ENCODE measurements at places on chromosomes 11 and 22. TPM values are rescaled to one million over a fixed set of nuclear protein-coding genes. Genes with fewer than 3 reads are reported as not detected.

GRCh38 chr11:2468363-2469235, 23.8 kb downstream of the KCNQ1 start:
- DNase-seq, result no peak

DNA sequence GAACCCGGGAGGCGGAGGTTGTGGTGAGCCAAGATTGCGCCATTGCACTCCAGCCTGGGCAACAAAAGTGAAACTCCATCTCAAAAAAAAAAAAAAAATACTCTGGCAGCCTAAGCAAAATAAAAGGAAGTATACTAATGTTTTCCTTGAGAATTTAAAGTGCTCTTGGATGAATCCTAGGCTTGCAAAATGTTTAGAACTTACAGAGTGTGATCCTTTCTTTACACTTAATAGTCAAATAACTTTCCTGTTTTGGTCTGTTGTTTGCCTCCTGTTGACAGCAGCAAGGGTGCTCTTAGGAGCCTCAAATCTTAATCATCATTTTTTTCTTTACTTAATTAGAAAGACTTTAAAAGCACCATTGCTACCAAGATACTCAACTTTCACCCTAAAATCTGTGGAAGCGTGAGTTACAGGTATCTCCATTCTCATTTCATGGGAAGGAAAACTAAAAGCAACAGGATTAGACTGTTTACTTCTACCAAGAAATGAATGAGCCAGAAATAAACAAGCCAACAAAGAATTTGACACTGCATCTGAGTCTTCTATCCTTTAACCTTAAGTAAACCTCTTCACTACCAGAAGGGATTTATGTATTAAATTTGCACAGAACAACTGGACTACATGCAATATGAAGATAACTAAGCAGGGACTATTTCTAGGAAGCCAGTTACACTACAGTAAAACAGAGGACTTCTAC, 38.7 kb upstream of the CRTAM start:
- no peak for DNase-seq

GRCh38 chr11:129930296-129930695, 34.9 kb upstream of the NFRKB start:
- no peak for DNase-seq

- DNase-seq, result peak; percentile 43
These were observed 1.9 kb upstream of the SCARF2 start for GRCh38 chr22:20439556-20439927.

DNA sequence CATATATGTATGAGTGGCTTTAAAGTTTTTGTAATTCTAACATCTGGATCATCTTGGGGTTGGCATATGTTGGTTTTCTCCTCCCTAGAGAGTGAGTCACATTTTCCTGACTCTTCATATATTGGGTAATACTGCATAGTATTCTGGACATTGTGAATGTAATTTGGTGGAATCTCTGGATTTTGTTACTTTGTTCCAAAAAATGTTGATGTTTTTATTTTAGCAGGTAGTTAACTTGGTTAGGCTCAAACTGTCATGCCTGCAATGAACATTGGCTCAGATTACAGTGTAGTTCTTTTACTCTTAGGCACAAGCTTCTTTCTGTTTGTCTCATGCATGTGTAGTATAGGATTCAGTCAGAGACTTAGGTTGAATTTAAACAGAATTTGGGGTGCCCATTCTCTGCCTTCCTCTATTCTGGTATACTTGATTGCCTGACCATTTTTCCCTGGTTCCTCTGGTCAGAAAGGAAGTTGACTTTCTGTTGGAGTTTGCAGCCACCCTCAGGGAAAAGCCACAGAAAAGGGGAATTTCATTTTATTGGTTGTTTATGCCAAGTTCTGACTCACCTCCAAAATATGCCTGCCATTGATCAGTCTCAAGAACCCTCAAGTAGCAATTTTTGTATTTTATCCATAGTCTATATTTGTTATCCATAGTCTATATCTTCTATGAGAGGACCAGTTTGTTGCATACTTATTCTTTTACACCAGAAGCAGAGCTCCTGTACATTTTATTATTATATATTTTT, 151.7 kb downstream of the UVRAG start:
- no peak for DNase-seq

DNA sequence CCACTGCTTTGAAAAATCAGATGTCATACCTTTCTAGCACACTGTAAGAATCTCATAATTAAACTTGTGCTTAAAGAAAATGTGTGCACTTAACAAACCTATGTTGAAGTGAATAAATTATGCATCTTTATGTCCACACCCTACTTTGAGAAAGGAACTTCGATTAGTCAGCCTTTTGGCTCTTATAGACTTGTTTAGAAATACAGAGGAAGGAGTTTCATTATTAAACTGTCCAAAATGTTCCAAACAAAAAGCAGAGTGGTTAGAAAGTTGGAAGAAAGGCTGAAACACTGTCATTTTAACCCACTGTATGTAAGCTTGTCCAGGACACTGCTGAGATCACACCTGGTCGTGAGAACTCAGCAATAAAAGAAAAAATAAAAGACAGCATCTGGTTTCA, 863.2 kb upstream of the CHORDC1 start:
- DNase-seq, result no peak

DNA sequence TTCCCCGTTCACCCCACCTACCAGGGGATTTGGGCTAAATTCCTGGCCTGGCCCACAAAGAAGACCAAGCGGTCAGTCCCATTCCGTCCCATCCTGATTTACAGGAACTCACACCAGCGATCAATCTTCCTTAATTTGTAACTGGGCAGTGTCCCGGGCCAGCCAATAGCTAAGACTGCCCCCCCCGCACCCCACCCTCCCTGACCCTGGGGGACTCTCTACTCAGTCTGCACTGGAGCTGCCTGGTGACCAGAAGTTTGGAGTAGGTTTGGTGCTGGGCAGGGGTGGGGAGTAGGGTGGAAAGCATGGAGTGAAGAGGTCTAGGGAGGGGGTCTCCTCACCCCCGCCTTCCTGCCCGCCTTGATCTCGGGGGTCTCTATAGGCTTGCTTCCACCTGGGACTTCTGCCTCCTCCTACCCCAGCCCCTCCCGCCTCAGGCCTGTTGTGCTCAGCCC, at the start of gene SERPING1:
Gene SERPING1 (plus strand): TSS at position 225 of the 455 bp plus-strand sequence. CDS start 586 bp downstream, outside the sequence.
- DNase-seq, result peak; percentile 66

GRCh38 chr11:83508804-83509203, 222.6 kb upstream of the CCDC90B start:
- DNase-seq, result no peak

DNA sequence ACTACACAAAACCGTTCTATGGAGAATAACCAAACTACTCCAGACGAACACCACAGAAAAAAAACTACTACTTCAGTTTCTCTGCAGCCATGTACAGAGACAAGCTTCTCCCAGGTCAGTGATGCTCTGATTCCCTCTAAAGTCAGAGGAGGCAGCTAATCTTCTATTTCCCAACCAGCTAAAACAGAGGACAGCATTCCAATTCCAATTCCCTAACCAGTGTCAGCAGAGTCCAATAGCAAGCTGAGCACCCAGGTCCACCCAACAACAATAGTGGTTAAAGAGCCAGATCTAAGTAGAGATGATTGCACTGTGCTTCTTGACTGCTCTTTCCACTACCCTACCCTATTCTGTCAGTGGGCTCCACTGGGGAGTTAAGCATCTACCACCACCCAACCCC, 6.7 kb downstream of the XKR3 start:
- DNase-seq, result no peak

The PDE2A gene
- 42.0 TPM for total RNA-seq

The SLC43A3 gene
- 39.8 TPM for total RNA-seq

The RAG2 gene
- total RNA-seq, result not detected
